ENCODE measurements at places on chromosomes 4 and X.

- DNase-seq, result no peak
Observed at GRCh38 chr4:147769386-147769785, 37.5 kb downstream of the ARHGAP10 start.

GRCh38 chrX:136588036-136588435, 56.0 kb downstream of the VGLL1 start:
- DNase-seq, result peak; percentile 26

DNA sequence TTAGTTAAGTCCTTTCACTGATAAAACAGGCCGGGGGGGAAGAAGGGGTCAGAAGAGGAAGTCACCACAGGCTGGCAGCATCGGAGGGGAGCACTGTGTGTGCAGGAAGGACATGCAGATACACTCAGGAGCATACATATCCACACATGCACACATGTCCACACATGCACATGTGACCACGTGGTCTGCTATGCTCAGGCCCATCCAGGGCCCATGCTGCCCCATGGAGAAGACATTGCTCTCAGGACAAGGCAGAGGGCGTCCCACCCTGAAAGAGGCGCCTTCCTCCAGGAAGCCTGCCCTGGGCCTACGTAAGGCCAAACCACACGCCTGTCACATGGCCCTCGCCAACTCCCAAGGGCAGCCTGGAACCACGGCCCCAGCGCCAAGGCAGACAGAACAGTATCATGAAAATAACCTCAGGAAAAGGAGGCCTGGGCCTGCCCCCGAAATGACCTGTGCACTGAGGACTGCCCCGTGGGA, 15.8 kb downstream of the WDR1 start:
- DNase-seq, result peak; percentile 43

- DNase-seq, result no peak
Observed at GRCh38 chr4:5824227-5824626, 68.7 kb downstream of the CRMP1 start.

DNA sequence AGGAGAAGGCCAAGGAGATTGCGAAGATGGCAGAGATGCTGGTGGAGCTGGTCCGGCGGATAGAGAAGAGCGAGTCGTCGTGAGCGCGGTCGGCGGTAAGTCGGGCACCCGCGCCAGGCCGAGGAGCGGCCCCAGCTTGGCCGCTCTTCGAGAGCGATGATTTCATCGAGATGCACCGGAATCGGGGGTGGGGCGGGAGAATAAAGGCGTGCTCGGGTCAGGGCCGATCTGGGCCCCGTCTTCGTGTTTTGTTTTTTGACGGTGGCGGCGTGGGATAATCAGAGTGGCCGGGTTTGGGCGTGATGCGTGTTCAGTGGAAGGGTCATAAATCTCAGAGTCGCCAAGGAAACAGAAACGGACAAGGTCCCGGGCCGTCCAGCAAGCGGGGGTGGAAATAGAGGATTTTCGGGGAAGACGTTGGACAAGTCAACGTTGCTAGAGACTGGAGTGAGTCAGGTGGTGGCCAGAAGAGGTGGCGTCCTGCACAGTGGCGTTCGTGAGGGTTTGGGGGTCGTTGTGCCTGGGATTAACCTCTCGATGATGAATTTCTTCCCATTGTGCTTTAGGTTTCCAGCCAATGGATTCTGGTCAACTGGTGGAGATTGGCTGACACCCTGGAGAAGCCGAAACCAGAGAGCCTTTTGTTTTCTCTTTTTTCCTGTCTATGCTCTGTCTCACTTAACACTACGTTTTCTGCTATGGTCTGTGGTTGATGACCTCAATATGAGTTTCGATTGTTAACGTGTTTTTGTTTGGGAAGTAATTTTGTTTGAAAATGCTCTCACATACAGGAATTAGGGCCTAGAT, 882 bp downstream of the MRFAP1 start:
- no peak for DNase-seq

DNA sequence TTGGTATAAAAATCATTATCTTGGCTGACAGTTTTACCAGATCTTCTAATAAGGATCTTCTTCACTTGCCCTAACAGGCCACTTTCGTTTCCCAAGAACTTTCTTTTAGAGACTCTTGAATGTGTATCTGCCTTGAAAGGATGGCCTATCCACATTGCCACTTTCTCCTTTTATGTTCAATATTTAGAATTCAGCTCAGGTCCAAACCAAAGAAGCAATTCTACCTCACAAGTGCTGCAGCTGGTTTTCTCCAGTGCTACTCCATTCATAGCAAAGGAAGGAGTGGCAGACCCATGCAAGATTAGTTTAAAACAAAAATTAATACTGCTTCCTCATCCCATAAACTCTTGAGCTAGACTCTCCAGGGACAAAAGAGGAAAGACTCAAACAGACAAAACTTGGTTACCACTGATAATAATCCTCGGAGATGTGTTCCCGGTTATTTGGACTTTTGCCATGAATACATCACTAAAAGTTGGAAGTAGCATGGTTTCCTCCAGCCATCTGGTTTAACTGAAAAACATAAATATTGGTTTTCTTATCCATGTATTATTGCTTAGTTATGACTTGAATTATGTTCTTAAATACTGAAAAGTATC, 401.8 kb downstream of the PABPC4L start:
- DNase-seq, result no peak

- no peak for DNase-seq
Observed at GRCh38 chrX:3403748-3404147, 57.3 kb upstream of the MXRA5 start.

DNA sequence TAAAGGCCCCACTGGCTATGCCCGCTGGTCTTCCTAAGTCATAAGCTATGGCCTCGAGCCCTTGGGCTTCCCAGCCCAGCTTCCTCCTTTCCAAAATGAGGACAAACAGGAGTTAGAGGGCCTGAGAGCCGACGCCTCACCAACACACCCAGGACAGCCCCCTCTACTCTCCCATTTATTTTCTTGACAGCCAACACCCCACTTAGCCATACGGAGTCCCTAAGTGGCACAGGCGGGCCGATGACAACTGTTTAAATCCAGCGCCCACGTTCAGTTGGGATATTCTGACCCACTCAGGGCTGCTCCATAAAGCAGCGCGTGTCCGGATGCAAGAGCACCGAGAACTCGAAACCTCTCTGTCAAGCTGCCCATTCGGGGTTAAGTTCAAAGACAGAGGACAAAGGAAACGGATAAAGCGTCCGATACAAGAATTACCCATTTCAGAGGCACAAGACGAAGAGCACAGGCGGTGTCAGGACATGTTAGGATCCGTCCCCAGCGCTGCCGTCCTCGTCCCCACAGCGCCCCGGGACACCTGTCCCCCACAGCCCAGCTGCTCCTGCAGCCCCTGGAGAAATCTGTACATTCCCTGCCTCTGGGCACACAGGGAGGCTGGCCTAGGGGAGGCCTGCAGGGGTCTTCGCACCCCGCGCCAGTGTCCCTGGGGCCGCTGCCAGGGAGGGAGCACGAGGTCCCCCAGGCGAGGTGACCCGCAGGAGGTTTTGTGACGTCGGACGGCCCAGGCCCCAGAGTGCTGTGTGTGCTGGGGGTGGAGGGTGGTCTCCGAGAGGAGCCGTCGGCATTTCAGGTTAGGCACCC, 1.2 kb downstream of the PRKX start:
- no peak for DNase-seq

GRCh38 chr4:6749340-6750171, 33.0 kb upstream of the KIAA0232 start:
- no peak for DNase-seq

DNA sequence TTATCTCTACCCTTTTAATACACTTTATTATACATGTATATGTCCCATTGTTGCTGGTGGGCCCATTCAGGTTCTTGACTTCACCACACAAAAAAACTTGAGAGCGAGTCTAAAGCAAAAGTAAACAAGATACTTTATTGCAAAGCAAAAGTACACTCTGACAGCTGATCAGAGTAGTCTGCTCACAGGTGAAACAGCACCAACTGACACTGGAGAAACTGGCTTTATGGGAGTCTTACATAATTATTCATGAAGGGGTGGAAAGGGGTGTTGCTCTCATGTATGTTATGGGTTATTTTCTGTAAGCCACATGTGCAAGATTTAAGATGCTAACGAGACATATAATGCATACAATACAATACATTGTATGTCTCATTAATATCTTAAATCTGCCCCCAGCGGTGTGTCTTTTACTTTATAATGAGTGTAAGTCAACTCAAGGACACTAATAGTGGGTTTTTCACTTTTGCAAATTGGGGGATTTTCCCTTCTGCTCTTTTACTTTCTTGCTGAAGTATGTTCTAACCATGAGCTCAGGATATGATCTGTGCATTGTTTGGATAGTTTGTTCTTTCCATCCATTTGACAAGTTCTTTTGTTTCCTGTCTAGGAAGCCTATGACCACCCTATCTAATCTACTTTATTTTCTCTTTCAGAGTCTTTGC, 256.1 kb upstream of the ITM2A start:
- no peak for DNase-seq

DNA sequence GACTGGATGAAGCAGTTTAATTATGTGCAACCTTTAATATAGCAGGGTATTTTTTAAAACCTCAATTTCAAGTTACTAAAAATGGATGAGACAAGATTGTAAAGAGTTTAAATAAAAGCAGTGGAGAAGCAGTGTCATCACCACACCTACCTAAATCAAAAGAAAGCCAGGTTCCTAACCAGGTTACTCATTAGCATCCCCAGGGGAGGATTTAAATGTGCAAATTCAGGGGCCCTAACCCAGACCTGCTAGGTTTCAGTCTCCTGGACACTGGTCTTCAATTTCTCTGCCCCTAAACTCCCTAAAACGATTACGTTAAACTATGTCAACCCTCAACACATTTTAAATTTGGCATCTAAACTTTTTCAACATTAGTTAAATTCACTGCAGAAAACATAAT, 116.9 kb upstream of the KLF3 start:
- no peak for DNase-seq

GRCh38 chr4:175770555-175770954, 41.5 kb downstream of the GPM6A start:
- DNase-seq, result no peak

DNA sequence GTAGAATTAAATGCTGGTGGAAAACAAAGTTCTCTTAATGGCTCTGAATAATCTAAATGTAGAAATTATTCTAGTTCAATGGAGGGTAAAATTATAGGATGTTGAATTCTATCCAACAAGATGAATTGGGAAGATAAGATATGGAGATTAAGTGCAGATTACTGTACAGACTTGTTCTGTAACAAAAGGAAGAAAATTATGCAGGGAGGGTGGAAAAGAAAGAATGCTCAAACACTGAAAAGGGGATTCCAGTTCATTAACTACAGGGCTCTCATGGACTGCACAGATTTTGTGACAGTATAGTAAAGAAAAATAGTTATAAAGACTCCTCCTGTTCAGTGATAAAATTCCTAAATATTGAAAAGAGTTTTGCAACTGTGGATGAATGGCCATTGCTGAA, 1794.0 kb upstream of the PCDH7 start:
- no peak for DNase-seq

DNA sequence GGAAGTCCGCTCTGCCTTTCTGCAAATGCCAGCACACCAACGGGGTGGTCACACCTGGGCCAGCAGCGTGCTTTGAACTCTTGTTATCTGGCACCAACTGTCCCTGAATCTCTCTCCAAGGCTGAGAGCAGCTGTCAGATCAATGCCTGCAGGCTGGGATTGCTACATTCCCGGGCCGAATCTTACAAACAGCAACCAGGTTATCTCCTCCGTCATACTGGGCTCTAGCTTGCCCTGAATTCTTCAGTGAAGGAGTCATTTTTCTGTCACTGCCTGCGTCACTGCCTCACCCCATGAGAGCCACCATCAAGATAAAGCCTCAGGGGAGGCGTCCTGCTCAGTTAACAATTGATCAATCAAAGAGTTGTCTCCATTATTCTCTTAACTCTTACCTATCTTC, 329.4 kb upstream of the PPARGC1A start:
- no peak for DNase-seq

- no peak for DNase-seq
Observed at GRCh38 chr4:175385797-175386196, 426.3 kb downstream of the GPM6A start.

DNA sequence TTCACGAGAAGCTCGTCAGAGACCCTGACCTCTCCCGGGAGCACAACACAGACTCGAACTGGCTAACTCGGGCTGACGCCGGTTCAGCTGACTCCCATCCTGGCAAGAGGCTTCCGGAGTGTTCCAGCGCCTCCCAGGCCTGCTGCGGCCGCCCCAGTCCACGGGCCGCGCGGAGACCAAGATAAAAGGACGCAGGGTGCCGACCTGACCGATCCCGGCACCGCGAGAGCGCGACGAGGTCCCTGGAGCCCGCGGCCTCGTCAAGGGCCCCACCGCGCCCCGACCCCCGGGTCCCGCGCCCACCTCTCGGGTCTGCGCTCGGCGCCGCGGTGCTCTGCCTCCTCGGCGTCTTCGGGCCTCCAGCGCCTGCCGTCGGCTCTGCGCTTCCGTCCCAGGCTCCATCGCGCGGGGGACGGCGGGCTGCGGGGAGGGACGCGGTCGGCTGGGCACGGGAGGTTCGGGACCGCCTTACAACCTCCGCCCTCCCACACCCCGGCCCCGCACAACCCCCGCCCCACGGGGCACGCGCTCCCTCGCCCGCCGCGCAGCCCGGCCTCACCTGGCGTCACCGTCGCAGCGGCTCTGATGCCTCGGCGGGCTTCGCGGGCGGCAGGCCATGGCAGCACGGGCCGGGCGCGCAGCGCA, 426 bp downstream of the SLBP start:
- peak; percentile 29 for DNase-seq

- no peak for DNase-seq
Observed at GRCh38 chr4:83387012-83387411, 52.4 kb upstream of the HPSE start.

- DNase-seq, result no peak
Observed at GRCh38 chr4:163863082-163863481, 368.6 kb downstream of the TMA16 start.

- no peak for DNase-seq
Observed at GRCh38 chrX:12611471-12611870, 179.7 kb upstream of the PRPS2 start.

GRCh38 chrX:50996930-50997329, 86.4 kb downstream of the BMP15 start:
- no peak for DNase-seq

- DNase-seq, result no peak
Observed at GRCh38 chrX:65491620-65492019, 43.0 kb downstream of the LAS1L start.

- DNase-seq, result no peak
Observed at GRCh38 chrX:126836186-126836585, 16.7 kb downstream of the PRR32 start.

DNA sequence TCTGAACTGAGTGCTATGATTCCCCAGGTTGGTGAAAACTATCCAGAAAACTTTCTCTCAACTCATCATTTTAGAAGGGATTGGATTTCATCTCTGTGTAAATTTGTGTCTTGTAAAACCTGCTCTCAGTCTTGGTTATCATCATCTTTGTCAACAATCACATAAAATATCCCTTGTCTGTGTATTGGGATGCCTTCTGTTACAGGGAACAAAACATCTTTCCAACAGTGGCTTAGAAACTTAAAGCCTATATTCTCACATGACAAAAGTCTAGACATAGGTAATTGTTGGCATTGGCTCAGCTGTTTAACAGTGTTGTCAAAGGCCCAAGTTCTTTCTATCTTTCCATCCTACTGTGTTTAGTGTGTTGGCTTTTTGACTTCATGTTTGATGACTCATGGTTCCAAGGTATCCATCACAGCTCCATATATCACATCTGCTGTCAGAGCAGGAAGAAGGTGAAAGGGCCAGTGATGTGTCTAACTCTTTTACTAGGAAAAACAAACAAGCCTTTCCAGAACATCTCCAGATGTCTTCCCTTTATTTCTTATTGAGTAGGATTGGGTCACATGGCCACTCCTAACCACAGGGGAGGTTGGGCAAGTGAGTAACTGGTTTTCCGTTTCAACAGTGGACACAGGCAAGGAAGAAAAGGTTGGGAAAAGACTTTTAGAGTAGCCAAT, 65.0 kb downstream of the PHEX start:
- no peak for DNase-seq

Data from T-helper 2 cell (primary cell).